Retinal pigment epithelial cell (primary cell): ENCODE measurements at places on chromosomes 3 and 15.

- no peak for DNase-seq
Measured at GRCh38 chr15:62500325-62500724, 335.2 kb upstream of the C2CD4B start.

DNA sequence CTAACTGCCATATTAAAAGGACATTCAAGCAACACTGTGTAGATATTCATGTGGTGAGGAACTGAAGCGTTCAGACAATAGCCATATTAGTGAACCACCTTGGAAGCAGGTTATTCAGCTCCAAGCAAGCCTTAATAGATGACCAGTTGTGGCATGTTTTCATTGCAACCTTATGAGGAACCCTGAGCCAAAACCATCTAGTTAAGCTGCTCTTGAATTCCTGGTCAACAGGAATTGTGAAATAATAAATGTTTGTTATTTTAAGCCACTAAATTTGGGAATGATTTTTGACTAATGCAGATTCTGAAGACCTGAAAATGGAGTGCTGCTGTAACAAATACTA lies 73.0 kb downstream of the SPRED1 start:
- DNase-seq, result no peak

DNA sequence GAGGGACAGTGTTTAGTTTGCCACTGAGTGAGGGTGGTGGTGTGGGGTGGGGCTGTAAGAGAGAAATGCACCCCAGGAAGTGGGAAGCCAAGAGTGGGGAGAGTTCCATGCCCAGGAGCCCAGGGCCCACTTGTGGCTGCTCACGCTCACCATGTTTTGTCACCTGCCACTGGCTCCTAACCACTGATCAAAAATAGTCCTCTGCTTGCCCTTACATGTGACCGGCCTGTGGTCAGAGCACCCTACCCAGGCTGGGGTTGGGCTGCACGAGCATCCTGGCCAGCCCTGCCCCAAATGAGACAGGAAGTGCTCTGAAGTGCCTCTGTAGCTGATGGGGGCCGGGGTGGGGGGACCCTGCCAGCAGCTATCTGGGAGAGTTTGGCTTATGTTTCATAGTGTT lies 216.3 kb downstream of the RPLP1 start:
- no peak for DNase-seq

DNA sequence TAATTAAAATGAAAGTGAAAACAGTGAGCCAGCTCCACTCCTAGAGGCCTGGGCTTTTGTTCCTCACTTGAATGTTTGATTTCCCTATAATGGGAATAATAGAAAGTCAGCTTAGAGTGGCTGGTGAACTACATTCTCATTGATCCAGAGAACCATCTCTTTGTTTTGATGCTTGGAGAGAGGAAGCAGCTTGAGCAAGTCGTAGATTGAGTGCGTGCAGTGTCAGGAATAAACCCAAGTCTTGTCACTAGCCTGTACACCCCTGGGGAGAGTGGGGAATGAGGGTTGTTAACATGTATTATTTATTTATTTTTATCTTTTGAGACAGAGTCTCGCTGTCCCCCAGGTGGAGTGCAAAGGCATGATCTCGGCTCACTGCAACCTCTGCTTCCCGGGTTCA lies 885 bp upstream of the LSG1 start:
- DNase-seq, result no peak

GRCh38 chr3:183275418-183275817 lies 22.4 kb downstream of the B3GNT5 start:
- peak; percentile 60 for DNase-seq

DNA sequence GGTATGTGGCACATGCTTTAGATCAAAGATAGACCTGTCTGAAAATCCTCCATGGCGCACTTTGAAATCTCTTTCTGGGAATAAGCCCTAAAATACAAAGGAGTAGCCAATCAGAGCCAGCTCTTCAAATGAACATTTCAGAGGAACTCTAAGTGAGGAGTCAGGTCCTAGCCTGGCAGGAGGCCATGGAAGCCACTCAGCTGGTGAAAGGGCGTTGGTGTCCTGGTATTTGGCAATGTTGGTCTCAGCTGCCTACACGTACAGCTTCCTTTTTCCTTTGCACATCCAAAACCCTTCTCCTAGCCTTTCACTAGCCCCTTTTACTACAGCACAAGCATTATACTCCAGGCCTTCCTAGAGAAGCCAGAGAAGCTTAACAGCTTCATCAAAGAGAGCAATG lies 5.5 kb downstream of the WDR73 start:
- no peak for DNase-seq

DNA sequence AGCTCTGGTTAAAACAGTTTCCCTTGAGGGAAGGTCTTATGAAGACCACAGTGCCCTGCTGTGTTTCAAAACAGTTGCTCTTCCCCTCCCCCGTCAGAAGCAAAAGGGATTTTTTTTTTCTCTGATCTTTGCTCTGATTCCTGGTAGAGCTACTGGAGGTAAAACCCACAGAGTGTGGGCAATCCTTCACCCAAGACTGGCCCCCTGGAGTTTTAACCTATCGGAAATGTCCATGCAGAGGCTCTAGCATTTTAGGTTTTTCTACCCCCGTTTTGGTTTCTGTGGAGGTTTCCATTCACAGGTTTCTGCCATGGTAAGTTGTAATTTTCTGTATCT lies 27.7 kb downstream of the GRM2 start:
- DNase-seq, result no peak

- DNase-seq, result no peak
Measured at GRCh38 chr3:32334675-32335074, 57.0 kb upstream of the CMTM7 start.

- no peak for DNase-seq
Measured at GRCh38 chr15:57026016-57026592, 107.7 kb downstream of the TCF12 start.

GRCh38 chr3:13254028-13254951 lies 165.8 kb downstream of the NUP210 start:
- DNase-seq, result no peak
